ENCODE measurements at places on chromosomes 6 and 20.
A peak's percentile ranks its signal among the peaks of the same experiment; 100 is the strongest.

GRCh38 chr6:116518621-116519368, 7.4 kb downstream of the CALHM5 start:
- no peak for DNase-seq

DNA sequence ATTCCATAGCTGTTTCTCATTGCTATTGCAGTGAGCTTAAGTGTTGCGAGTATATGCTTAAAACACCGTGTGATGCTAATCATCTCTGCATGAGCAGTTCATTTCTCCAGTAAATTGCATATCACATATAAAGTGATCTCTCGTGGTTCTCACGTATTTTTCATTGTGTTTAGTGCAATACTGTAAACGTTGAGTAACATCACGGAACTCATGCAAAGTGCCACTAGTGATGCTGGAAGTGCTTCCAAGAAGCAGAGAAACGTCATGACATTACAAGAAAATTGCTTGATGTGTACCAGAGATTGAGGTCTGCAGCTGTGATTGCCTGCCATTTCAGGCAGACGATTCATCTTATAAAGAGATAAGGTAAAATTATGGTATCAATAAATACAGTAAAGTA, 830.4 kb downstream of the GRIK2 start:
- DNase-seq, result no peak

DNA sequence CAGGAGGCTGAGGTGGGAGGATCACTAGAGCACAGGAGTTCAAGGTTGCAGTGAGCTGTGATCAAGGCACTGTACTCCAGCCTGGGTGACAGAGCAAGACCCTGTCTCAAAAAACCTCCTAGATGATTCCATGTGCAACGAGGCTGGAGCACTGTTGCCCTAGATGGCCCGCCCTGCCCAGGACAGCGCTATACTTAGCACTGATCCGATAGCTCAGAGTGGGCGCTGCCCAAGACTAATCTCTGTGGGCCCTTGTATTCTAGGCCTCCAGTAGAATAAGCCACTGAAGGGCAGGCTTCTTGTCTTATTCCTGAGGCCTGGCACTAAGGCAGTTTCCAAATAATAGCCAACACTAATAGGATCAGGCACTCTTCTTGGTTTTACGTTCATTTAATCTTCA, 41.0 kb downstream of the STK35 start:
- DNase-seq, result no peak

DNA sequence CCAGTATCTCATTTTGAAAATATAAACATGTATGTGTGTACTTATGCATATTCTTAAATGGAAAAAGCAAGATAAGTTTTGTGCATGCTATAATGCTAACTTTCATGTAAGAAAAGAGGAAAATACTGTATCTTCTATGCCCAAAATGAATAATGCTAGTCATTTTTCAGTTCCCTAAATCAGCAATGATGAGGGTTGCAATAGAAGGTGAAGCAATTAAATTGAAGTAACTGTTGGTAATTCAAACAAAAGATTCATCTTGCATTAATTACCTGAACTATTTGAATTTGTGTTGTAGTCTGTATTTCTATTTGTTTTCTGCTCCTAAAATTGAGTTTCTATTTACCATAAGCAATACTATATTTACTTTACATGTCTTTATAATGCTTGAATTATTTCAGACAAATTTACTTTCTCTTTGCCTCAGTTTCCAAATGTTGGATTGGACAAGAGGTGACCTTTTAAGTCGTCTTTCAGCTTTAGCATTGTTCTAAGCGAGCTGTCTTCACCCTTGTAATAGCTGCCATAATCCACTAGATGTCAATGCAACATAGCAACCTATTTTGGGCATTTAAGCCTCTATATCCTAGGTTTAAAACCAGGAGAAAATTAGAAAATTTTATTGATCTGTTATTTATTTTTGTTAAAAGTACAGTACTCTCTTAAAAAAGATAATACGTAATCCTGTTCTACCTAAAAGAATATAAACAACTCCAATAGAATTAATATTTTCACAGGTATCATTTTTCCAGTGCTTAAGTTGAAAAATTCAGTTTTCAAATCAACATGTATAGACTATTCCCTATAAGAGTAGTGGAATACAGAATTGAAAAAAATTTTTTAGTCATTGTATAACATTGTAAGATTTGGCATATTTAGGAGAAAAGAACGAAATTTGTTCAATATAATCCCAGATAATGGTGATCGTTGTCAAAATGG, 52.3 kb upstream of the IFNGR1 start:
- DNase-seq, result peak; percentile 68

DNA sequence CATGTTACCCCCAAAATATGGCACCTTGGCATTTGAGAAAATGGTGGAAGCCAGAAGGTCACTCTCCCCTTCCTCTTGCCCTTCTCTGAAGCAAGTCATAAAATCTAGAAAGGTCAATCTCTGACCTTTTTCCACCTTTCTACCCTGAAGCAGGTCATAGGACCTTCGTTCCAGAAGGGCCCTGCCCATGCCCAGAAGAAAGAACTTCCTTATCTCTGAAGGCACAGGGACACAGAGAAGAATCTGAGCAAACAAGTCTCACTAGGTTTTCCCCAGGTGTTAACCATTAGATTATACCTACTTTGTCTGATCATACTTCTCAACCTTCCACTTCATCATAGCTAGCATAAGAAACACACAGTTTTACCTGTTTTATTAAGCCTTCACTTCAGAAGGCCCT, 42.5 kb downstream of the SMPDL3A start:
- no peak for DNase-seq

DNA sequence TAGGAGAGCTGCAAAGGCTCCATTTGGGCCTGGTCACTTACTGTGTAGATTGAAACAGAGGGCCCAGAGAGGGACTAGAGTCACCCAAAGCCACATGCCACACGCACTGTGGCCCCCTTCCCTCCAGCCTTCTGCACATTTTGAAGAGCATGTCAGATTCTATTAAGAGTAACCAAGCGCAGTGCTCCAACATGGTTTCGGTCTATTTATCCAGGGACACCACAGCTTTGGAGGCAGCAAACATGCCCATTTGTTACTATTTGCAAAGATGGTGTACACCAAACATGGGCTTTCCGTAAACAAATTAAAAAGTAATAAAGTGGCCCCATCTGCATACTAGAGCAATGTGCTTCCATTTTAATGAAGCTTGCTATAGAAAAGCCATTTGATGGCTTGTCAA, 43.7 kb upstream of the CCDC167 start:
- no peak for DNase-seq

- no peak for DNase-seq
Measured at GRCh38 chr20:50385733-50386640, 124.2 kb upstream of the PTPN1 start.

GRCh38 chr20:63381781-63382431, 20.8 kb upstream of the CHRNA4 start:
- no peak for DNase-seq

DNA sequence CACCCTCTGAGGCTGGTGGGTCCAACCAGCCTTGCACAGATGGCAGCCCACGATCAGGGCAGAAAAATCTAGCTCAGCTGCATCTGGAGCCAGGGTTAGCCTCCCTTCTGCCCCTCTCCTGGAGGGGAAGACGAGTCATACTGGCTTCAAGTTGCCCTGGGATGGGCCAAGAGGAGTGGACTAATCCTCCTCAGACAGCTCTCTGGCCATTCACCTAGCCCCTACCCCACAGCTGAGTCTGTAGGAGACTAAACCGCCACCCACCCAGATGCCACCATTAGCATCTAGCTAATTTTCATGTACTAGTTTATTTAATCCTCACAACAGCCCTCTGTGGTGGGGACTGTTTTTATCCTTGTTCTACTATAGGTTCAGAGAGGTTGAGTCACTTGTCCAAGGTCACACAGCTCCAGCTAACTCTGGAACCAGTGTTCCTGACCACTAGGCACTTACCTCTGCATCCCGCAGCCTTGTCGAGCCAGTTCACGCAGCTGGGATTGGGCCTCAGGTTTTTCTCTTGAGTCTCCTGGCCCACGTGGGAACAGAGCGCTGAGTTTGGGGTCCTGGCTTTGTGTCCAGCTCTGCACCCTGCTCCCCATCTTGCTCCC, 48.5 kb upstream of the CCDC167 start:
- DNase-seq, result no peak

DNA sequence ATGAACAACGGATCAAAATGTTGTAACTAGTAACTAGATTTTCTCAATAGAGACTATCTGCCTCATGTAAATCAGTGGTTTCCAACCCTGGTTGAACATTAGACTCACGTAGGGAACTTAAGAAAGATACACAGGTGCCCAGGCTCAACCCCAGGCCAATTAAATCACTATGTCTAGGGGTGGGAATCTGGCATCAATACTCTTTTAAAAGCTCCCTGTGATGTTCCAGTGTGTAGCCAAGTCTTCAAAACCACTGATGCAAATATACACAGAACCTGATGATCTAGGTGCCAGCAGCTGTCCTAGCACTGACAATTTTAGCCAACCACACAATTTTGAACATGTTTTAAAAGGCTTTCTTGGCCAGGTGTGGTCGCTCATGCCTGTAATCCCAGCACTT, 128.7 kb downstream of the TBC1D32 start:
- DNase-seq, result no peak

DNA sequence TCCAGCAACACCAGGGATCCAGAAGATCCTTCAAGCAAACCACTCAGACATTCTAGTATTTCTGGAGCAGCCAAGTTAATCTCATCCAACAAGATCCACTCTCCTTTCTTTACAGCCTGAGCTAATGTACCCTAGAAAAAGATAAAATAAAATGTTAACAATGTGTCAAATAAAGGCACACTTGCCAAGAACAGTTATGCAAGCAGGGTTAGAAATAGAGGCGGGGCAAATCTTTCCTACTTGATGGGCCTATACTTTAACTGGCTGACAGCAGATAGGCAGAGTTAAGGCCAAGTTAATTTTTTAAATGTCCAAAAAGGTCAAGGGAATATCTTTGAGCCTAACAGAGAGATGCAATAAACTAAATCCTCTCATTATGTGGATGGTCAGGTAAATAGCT, 60.8 kb downstream of the MDN1 start:
- no peak for DNase-seq

DNA sequence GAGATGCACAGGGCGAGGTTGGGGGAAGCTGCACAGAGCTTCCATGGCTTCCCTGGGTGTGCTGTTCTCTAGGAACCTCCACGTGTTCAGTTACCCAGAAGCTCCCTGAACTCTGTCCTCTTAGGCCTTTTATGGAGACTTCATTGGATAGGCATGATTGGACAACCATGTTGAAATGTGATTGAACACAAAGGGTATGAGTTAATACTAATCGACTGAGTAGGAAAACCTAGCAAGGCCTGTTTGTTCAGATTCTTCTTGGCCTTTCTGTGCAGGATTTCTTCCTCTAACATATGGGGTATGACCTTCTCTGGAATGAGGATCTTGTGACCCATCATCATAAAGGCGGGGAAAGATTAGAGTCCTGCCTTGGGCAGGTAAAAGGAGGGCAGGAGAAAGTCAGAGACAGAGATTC, 70.7 kb upstream of the SMIM29 start:
- no peak for DNase-seq

DNA sequence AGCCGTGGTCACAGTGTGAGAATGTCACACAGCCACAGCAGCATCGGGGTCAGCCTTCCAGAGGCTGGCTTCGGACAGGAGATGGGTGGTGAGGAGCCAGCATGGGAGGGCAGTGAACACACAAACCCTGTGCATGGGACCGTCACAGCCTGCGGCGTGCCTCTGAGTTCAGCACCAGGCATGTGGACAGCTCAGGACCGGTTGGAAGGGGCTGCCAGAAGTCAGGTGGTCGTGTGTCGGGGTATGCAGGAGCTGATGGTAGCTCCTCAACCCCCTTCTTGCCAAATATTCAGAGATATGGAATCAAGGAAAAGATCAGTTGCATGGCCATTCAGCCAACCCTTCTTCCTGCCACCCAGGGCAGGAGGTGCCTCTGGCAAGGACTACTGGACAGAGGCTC, 28.2 kb downstream of the MYT1 start:
- no peak for DNase-seq

- DNase-seq, result no peak
Measured at GRCh38 chr20:15018966-15019365, 681.6 kb upstream of the FLRT3 start.

DNA sequence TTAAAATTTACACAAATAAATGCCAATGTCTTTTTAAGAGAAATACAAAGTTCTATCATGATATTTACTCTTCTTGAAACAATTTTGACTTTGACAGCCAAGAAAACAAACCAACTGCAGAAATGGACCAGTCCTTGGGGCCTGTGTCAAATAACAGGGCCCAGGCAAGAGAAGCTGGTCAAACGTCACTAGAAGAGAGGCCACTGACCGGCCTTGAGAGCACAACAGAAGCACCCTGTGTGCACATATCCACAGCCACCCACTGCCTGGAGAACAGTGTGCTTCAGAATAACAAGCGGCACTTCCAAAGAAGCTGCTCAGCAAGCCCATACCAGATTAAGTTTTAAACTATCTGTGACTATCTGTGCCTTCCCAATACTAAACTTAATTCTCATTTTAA, 14.8 kb downstream of the APMAP start:
- no peak for DNase-seq

DNA sequence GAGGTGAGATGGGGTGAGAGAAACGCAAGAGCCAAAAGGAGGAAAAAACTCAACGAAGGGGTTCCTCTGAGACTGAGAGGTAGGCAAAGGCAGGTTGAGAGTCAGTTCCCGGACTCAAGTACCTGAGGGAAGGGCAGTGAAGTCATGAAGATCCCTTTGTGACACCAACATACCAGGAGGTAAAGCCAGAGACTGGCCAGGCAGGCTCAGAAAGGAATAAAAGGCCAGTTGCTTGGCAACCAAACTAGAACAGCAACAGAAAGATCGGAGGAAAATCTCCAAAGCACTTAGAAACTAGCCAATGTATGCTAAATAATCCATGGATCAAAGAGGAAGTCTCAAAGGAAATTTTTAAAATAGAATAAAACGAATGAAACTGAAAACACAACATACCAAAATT, 209.8 kb upstream of the PROKR2 start:
- no peak for DNase-seq

DNA sequence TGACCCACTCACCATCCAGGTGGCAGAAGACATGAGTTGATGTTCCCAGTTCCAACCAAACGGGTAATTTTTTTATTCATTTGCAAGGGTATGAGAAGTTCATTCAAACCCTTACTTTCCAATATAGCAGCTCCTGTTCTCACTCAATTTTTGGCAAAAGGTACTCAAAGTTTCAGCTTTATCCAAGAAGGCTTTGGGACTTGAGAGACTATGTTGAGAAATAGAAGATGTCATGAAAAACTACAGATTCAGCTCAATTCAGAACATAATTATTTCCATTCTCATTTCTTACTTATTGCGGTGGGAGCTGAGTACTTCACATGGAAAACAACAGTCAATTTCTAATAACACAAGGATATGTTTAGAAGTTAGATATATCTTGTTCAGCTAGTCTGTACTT, 162.3 kb downstream of the FNDC1 start:
- no peak for DNase-seq

DNA sequence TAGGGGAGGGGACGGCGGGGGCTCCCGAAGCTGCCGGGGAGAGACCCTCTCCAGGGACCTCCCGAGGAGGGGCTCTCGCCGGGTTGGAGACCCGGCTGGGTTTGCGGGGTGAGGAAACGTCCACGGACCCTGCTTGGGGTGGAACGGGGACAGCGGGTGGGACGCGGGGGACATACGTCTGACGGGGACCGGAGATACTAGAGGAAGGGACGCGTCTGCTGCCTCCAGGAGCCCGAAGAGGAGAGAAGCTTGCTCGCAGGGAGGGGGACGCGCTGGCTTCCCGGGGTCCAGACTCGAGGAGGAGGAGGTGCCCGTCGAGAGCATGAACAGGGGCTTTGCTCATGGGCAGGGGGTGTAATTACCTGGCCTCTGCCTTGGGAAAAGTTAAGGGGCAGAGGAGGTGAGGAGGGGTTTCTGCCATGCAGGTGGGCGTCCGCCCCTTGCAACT, 593 bp downstream of the DNMT3B start:
- no peak for DNase-seq
